Tibial artery (tissue), 4 donors: ENCODE measurements at places on chromosomes 6 and 20.

DNA sequence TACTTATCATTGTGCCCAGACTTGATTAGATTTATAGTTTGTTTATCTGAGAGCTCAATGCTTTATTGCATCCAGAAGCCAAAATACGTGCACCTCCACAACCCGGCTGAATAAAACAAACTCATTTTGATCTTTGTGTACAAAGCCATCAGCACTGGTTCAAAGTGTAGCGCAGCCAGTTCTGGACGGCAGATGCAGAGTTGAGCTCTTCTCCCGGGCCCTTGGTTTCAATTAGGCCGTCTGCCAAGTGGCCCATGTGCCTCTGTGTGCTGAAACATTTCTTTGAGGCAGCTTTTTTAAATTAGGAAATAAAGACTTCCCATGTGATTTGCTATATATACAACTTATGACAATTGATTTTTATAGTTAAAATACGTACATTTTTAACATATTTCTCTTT is 96.2 kb upstream of the RSPO3 start:
- DNase-seq, result no peak

DNA sequence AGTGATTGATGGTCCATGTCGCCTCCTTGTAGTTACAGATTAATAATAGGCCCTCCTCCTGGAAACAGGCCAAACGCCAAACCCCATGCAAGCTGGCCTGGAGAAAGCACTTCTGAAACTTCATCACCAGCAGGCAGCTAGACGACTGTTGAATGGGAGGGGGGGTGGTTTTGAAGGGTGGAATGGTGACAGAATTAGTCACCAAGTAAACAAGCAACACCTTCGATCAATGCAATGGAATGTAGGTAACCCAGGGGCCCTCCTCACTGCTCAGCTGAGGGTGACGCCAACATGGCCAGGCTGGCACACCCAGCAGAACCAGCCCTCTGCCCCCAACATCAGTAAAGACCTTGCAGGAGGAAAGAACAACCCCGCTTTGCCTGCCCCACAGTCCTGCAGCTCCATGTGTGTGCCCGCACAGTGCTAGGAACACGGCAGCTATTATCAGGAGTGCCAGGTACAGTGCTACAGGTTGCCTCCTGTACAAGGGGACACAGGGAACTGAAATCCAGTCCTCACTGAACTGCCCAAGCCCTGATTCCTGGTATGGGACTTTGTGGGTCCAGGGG is 2.7 kb downstream of the BCAS1 start:
- no peak for DNase-seq

DNA sequence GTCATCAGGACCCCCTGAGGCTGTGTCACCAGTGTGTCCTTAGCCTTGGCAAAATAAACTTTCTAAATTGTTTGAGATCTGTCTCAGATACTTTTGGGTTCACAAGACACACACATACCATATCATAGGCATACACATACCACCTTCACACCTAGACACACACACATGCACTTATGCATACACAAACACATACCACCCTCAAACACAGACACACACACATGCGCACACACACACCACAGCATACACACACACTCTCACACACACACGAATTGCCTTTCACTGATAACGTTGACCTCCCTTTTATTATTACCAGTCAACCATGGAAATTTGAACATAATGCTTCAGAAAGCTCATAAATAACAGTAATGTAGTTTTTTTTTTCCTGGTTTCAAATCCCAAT is 108.6 kb upstream of the MYLIP start:
- no peak for DNase-seq

DNA sequence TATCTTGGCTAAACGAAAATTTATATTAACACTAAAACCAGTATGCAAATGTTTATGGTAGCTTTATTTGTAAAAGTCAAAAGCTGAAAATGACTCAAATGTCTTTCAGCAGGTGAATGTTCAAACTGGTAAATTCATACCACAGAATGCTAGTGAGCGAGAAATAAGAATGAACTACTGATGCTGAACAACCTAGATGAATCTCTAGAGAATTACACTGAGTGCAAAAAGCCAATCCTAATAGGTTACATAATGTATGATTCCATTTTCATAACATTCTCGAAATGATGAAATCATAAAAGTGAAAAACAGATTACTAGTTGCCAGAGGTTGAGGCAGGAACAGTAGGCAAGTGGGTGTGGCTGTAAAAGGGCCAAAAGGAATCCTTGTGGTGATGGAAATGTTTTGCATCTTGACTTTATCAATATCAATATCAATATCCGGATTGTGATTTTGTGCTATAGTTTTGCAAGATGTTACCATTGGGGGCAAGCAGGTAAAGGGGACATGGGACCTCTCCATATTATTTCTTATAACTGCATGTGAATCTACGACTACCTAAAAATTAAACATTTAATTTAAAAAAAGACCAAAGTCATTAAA is 26.1 kb downstream of the ZNF311 start:
- DNase-seq, result no peak
